Immature natural killer cell (primary cell): ENCODE measurements at places on chromosomes 12 and 14. TPM values are rescaled to one million over a fixed set of nuclear protein-coding genes. Genes with fewer than 3 reads are reported as not detected.

CPM gene
- polyA plus RNA-seq = not detected

DNA sequence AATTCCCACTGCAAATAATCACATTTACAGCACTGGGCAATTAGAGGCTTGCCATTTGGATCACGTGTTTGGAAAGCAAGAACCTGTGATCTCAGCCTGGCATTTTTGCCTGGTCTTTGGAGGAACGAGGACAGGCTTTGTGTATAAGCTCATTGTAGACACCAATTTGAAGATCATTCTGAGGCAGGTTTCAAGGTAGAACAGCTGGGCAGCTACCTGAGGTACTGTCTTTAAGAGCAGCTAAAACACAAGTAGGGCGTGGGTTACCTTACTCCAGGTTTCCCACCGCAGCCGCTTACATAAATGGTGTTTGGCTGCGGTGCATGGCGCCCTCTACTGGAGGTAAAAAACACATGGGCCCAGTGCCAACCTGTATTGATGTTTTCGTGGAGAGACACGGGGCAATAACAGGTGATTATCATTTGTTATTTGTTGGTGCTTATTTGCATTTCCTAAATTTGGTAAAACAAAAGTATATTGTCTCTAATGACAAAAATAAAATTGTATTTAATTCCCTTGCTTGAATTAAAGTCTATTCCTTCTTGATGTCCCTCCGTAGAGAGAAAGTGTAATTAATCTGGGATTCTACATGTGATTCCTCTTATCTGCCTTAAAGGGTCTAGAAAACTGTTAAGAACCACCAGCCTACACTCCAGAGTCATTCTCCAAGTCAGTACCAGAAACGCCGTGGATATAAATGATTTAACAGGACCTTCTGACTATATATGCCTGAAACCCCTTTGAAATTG, 69.7 kb downstream of the SVOP start:
- no peak overlapping the region for H3K27ac ChIP-seq
- H3K4me1 ChIP-seq = no peaks in the 10 kb centered on the region
- peak; percentile 65 for DNase-seq
- peaks cover 6% of the 10 kb centered on the region for H3K27me3 ChIP-seq
- H3K4me3 ChIP-seq = no peak overlapping the region

CCDC197 gene
- not detected for polyA plus RNA-seq

PLEKHG7 gene
- not detected for polyA plus RNA-seq

HPD gene
- polyA plus RNA-seq = not detected

TMPRSS12 gene
- polyA plus RNA-seq = not detected

TAS2R10 gene
- not detected for polyA plus RNA-seq

- no peaks in the 10 kb centered on the region for H3K4me1 ChIP-seq
- H3K36me3 ChIP-seq = no peaks in the 10 kb centered on the region
- peaks cover 3% of the 10 kb centered on the region for H3K27me3 ChIP-seq
- no peak for DNase-seq
- H3K4me3 ChIP-seq = no peak overlapping the region
Measured at GRCh38 chr12:30423330-30423729, 272.3 kb downstream of the IPO8 start.

DNA sequence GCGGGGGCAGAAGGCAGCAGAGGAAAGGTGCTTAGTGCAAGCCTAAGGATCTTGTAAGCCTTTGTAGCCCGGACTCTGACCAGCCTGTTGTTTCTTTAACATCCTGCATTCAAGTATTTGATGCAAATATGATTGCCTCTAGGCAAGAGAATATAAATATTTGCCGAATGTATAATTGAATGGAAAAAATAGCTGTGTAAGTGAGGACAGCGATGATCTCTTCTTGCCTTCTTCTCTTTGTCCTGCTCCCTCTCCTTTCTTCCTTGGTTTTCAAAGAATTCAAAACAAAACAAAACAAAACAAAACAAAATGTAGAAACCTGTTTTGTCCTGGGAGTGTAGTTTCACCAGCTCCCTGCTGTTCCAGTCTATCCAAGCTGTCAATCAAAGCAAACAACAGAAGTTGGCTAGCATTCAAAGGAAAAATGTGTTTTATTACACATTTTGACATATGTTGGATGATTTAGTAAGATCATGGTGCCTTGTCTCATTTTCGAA, 74.9 kb upstream of the CPM start:
- no peak overlapping the region for H3K27ac ChIP-seq
- no peaks in the 10 kb centered on the region for H3K4me1 ChIP-seq
- H3K4me3 ChIP-seq = no peak overlapping the region
- DNase-seq = no peak
- H3K36me3 ChIP-seq = no peaks in the 10 kb centered on the region
- peaks cover 2% of the 10 kb centered on the region for H3K27me3 ChIP-seq
